ENCODE measurements at places on chromosomes 12 and 14.

DNA sequence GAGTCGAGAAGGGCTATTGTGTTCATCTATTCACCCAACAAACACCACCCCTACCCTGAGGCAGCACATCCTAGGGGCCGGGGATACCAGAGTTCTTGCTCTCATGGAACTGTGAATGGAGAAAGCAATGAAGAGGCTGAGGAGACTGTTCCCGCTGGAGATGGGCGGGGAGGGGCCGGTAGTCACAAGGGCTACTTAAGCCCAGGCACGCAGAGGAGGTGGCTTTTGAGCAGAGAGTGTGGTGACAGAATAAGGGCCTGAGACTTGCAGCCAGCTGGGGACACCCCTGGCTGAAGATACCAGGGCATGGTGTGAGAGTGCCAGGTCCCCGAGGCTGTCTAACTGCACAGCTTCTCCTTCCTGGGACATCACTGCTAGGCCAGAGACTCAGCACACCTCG, 114.1 kb upstream of the EVL start:
- DNase-seq = no peak

DNA sequence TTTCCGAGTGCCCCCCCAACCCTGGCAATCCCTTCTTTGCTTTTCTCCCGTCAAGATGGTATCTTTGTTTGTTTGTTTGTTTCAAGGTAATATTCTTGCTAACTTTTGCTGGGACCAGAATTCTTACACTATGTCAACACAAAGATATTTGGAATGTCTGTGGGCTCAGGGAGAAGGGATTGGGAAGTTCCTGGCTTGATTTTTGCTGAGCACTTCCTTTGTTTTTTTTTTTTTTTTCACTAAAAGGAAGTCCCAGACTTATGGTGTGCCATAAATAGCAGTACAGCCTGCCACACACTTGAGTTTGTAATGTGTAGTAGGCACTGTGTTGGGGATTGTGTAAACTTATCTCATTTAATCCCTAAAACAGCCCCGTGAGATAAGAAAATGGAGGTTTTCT, 11.2 kb upstream of the RNU6-7 start:
- no peak for DNase-seq

- no peak for DNase-seq
Observed at GRCh38 chr12:76111209-76111749, 26.8 kb upstream of the NAP1L1 start.

- no peak for DNase-seq
Observed at GRCh38 chr12:124623344-124624035, 56.1 kb upstream of the NCOR2 start.

- no peak for DNase-seq
Observed at GRCh38 chr12:67519484-67520433, 128.8 kb upstream of the DYRK2 start.

DNA sequence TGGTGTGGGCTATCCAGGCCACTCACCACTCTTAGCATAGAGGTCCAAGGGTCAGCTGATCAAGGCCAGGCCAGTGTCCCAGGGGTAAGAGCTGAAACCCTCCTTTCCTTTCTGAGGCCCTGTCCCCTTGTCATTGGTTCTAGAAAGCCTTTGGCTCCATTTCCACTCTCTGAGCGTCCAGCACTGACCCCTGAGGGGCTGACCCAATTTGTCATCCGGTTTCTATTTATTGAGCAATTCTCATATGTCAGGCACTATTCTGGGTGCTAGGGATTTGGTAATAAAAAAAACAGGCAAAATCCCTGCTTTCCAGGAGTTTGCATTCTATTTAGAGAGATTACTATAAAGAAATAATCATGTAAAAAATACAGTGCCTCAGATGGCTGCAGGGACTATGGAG, 3.4 kb downstream of the KRT77 start:
- no peak for DNase-seq

DNA sequence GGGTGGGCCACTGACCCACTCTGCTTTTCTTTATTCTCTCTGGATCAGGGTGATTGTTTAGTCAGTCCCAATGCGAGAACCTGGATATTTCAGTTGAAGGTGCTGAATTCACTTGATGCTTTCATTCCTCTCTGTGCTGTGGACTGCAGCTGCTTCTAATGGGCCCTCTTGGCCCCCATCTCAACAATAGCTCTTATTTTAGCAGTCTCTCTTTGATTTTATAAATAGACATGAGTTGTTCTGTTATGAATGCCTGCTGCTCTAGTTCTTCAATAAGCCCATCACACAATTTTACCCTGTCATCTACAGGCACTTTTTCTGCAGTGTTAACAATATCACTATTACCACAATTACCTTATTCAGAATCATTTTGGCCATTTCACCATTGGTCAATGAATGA, 54.1 kb upstream of the YARS2 start:
- no peak for DNase-seq

DNA sequence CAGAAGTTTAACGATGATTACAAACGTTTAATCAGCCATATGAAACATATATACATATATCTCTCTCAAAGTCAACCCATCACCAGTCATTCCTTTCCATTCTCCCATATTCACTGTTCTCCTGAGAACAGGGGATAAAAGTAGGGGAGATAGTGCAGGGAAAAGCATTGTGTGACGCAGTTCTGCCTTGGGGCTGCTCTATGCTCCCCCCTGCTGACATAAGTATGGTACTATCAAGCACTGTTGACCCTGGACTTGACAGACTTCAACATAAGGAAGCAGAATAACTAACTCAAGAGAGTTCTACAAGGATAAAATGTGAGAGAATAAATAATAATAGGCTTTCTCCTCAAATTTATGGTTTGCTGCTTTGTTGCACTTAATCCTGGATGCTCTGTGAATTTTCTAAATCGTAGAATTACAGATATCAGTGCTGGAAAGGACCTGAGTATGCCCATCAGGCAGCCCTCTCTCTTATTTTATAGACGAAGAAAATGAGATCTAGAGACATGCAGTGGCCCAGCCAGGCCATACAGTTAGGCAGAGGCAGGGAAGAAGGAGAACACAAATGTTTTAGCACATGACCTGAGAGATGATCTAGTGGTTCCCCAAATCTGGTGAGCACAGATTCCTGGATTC, 87.2 kb downstream of the SCN8A start:
- DNase-seq = no peak

GRCh38 chr14:68979722-68980451, 785 bp upstream of the ACTN1 start:
- no peak for DNase-seq

DNA sequence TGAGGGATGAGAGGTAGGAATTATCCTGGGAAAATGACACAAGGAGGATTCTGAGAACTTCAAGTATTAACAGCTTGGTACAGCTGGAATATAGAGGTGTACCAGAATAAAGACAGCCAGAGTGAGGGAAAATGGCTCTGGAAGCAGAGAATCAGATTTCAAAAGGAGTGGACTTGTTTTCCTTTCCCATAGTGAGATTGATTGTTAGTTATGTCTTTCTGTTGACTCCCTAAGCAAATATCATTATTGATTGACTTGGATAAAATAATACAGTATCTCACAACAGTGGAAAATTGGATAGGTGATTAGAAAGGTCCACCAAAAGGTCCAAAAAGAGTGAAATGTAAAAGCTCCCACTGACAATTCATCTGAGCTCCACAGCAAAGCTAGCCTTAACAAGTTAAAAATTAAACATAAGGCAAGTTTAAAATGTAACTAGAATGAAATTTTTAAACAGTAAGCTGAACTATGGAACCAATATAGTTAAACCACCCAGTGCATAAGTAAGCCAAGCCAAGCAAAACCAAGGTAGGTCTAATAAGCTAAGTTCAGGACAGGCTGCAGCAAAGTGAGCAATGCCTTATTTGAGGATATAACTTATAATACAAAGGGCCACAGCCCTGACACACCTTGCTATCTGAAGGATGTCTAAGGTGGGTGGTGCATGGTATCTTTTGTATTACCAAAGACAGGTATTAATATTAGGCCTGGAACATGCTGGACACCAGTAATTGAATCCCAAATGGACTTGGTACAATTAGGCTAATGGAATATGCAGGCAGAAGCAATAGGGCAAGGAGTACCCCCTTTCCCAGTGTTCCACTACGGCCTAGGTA, 21.8 kb downstream of the ENTPD5 start:
- DNase-seq = no peak

GRCh38 chr12:123779551-123779950, 17.4 kb downstream of the DNAH10 start:
- no peak for DNase-seq

- DNase-seq = no peak
Observed at GRCh38 chr14:28676479-28676878, 90.1 kb upstream of the FOXG1 start.

DNA sequence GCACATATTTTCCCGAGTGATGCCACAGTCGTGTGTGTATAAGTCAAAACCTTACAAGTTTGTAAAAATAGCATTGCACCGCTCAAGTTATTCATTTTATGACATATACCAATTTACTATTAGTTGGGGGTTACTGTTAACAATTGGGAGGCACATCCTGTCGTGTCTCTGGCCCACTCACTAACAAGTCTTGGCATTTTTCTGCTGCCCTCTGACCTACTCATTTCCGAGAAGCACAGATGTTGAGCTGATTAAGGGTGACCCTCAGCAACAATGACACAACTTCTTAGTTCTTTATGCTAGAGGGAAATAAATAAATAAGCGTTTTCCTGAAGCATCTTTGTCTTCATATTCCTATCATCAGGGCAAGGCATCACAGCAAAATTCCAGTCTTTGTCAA, 6.8 kb upstream of the ATG14 start:
- DNase-seq = no peak

- DNase-seq = no peak
Observed at GRCh38 chr12:88698471-88698870, 118.2 kb upstream of the KITLG start.

DNA sequence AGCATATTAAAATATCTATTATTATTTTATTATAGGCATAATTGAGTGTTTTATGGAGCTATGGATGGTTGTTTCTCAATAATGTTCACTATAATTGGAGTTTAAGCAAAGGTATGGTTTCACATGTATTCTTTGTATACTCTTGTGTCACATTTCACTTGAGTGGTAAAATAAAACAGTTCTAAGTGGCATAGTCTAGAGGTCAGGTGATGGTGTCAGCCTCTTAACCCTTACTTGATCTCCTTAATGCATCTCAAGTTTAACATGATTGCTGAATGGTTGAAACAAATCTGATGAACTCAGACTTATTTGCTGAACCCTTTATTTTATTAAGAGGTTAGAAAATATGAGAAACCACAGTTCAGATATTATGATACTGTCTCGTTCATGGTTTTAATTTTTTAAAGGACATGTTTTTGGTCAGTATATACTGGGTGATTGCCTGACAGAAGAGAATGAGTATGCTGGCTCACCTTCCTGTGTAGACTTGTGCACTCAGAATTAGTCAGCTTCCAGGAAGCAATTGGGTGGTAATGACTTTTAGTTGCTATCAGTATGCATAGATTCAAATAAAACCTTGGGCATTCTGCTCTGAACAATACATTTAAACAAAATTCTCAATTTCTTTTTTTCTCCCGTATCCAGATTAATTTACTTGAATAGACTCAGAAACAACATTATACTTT, 464.6 kb downstream of the PCNX1 start:
- DNase-seq = no peak

DNA sequence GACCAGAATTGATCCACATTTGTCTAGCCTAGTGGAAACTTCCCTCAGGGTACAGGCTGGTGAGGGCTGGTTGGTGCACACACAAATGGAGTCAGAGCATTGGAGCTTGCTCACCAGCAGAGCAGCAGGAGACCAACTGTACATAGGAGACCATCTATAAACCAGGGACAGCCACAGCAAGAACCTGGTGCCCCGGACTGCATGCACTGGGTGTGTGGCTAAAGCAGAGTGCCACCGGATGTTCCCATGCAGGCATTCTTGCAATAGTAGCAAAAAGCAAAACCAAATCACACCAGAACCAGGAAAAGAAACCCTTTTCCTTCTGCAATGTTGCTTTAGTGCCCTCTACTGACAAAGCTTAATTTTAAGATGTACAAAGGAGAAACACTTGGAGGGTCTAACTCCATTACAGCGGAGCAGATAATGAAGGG, 136.4 kb downstream of the MDGA2 start:
- DNase-seq = no peak

- no peak for DNase-seq
Observed at GRCh38 chr12:71456316-71456715, 16.7 kb downstream of the LGR5 start.

DNA sequence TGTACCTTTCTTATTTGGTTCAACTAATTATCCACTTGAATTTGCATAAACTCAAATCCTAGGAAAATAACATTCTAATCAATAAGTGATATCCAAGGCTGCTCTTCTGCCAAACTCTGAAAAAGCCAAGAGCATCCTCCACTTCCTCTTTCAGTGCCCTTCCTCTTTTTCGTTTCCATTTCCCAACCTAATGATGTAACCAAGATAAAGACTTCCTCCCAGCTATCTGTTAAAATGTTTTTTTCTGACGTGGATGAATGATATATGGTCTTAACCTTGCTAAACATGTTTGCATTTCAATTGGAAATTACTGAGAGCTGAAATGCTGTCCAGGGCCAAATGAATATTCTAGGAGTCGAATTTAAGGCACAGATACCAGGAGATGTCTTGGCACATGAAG, 459.5 kb upstream of the PDE3A start:
- no peak for DNase-seq

DNA sequence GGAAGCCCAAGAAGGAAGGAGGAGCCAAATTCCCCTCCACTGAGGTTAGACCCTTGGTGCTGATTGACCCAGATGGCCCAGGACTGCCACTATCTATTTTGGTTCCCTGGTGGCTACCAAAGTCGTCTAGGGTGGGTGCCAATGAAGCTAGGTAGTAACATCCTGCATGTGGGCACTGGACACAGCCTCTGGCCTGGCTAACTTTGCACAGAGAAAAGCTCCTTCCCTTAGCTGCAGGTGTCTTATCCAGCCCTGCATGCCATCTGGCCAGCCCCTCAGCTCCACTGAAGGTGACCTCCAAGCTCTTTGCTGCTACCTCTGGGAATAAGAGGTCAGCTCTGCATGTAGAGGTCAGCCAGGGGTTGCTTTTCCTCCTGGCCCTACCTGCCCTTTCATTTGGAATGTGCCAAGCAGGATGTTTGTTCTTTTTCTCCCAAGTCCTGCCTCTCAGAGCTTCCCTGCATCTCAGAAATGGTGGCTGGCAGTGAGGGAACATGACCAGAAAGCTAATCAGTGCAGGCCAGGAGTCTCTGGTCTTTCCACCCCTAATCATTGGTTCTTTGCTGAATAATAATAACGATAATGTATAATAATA, 34.0 kb downstream of the JDP2 start:
- DNase-seq = no peak

- no peak for DNase-seq
Observed at GRCh38 chr12:65720136-65721130, 103.8 kb upstream of the HMGA2 start.

DNA sequence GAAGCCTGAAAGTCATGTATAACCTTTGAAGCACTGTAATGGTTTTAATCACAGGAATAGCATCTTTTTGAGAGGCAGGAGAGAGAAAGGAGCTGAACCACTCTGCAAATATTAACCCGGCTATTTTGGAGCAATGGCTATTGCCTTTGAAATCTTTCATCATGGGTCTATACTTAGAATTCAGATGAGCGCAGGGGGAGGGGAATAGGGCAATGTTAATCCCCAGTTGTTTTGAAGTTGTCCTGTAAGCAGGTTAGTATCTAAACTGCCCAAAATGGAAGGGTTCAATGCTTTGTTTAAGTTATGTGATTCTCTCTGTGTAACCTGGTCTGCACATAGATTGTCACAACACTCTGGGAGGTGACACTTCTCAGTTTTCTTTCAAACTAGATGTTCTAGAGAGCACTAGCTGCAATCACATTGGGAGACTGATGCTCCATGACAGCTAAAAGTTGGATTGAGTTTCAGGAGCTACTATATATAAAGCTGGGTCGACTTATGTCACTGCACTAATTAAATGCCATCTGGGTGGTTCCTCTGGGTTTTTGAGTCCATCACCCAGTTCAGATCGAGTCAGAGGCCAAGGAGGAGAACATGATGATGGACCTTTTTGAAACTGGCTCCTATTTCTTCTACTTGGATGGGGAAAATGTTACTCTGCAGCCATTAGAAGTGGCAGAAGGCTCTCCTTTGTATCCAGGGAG, at the start of gene MYF6:
Gene MYF6 (plus strand): TSS at position 509 of the 704 bp plus-strand sequence. CDS start 86 bp downstream, at position 595.
- no peak for DNase-seq

Data from anterior cingulate cortex (tissue), 58 donors.